ENCODE measurements at places on chromosomes 2 and 18. TPM values are rescaled to one million over a fixed set of nuclear protein-coding genes. Genes with fewer than 3 reads are reported as not detected.

CSRNP3 gene
- not detected for total RNA-seq

PSMD1 gene
- 99.9 TPM for total RNA-seq

HADHB gene
- total RNA-seq, result 65.6 TPM

CRYGC gene
- not detected for total RNA-seq

DNA sequence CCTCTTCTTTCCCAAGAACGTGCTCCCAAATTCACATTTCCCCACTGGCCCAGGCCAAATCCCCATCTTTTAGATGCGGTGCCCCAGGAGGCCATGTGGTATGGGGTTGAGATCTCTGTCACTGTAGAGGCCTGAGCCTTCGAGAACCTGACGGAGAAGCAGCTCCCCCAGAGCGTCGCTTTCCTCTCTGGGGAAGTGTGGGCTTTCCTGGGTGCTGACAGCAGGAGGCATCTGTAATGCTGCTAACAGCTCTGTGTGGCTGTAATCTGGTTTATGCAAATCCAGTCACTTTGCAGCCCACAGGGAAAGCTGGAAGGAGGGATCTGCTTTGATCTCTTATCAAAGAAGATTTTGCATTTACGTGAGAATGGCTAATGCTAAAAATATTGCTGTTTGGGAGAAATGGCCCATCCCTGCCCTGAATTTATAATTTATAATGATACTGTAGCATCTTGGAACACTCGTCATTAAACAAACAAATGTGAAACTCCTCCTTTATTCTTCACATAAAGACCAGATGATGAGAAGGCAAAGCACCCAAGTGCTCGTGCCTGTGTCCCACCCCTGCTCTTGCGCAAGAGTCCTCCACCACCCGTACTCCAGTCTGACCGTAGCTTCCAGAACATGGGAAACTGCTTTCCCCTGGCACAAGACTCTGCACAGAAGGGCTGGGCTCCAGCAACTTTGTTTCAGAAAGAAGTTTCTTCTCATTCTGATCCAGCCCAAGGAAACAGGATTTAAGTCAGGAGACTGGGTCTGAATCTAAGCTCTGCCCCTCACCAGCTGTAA, 109.9 kb upstream of the EPC2 start:
- DNase-seq, result no peak

- DNase-seq, result no peak
Observed at GRCh38 chr2:205902041-205902899, 183.7 kb downstream of the INO80D start.

- no peak for DNase-seq
Observed at GRCh38 chr2:230439590-230439989, 23.6 kb downstream of the SP100 start.

GRCh38 chr2:161371869-161372268, 44.2 kb upstream of the TBR1 start:
- DNase-seq, result no peak

DNA sequence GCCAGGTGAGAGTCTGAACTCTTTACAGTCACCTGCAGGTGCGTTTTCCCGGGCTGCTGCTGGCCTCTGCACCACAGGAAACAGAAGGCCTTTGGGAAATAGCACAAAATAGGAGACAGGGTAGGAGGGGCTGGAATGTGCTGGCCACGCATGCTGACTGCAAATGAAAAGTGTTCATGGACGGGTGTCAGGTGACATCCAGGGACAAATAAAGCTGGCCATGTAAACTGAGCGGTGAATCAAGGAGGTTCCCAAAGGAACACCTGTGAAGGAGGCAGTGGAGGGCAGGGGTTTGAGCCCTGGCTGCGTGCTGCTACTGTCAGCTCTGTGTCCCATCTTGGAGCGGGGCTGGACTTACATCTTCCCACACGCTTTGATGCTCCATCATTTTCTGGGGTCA, 42.4 kb upstream of the GBX2 start:
- DNase-seq, result no peak

Measured in activated B cell treated with CpG ODN at 0.5 μM for 24 hours (primary cell).